ENCODE measurements at places on chromosomes 2 and 18.

DNA sequence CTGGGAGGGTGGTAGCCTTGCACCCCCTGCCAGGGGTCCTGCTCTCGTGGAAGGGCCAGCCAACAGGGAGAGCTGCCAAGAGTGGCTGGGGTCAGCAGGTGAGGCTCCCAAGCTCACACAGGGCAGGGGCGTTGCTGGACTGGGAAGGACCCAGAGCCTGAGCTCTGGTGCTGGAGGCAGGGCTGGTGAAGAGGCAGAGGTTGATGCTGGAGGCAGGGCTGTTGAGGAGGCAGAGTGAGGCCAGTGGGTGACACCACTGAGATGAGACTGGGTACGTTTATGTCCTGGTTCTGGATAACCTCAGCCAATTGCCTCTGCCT is 7.0 kb downstream of the ADRA2B start:
- no peak for DNase-seq

- DNase-seq: no peak
Measured at GRCh38 chr2:178208336-178208735, 14.0 kb downstream of the OSBPL6 start.

DNA sequence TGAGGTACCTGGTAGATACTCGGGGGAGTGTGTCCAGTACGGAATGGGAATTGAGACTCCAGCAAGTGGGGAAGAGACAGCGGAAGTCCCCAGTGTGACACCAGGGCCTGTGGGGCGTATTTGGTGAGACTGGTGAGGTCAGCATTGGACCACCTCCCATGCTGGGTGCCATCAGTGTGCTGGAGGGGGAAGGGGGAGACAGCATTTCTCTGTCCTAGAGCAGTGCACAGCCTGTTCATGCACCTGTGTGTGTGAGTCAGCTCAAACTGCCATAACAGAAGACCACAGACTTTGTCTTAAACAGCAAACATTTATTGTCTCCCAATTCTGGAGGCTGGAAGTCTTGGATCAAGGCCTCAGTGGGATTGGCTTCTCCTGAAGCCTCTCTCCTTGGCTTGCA is 301.8 kb downstream of the GBX2 start:
- DNase-seq: peak; percentile 1

DNA sequence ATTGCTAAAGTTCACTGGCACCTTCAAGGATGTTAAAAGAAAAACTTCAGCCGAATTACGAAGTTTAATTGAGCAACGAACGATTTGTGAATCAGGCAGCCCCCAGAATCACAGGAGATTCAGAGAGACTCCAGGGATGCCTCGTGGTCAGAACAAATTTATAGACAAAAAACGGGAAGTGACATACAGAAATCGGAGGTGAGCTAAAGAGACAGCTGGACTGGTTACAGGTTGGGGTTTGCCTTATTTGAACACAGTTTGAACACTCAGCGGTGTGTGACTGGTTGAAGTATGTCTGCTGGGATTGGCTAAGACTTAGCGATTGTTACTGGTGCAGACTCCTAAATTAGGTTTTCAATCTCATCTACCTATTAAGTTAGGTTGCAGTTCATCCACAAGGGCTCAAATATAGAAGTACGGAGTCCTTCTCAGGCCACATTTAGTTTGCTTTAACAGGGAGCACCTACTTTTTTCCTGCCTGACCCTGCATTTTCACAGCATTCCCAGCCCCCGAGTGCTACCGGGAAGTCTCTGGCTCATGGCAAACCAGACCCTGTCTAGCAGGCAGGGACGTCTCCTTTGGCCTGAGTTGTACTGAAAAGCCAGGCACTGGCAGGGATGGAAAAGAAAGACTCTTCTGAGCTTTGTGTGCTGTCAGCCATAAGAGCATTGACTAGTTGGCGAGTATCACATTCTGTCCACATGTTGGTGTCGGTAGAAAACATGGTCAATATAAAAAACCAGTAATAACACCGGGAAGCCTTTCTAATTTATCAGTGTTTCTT is 41.1 kb downstream of the CDCA7 start:
- no peak for DNase-seq

- DNase-seq: no peak
Measured at GRCh38 chr2:232741294-232741693, 35.1 kb downstream of the KCNJ13 start.

DNA sequence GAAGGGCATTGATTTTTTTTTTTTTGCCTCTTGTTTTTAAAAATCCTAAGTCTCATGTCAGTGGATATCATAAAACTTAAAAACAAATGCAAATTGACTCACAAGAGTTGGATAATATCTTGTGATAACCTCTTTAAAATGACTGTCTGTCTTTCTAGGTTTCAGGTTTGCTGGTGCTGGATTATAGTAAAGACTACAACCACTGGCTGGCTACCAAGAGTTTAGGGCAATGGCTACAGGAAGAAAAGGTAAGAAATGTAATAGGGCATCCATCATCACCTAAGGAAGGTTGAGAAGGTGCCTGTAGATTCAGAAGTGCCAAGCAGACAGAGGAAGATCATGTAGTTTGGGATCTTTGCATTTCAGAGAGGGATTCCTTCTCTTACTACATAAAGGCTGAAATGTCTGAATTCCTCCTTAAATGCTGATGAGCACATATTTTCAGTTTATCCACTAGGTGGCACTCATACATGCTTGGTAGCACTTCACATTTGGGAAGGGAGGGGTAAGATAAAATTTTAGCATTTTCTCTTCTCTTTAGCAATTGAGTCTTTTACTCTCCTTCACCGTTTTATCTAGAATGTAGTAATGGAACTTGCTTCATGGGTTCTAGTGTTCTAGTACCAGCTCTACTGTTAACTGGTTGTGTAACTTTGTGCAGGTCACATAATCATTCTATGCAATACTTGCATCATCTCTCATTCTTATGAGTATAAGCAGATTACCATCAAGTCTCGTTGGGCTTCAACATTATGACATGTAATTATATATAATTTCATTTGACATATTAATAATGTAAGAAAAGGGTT is 21.1 kb downstream of the CPS1 start:
- DNase-seq: peak; percentile 41

DNA sequence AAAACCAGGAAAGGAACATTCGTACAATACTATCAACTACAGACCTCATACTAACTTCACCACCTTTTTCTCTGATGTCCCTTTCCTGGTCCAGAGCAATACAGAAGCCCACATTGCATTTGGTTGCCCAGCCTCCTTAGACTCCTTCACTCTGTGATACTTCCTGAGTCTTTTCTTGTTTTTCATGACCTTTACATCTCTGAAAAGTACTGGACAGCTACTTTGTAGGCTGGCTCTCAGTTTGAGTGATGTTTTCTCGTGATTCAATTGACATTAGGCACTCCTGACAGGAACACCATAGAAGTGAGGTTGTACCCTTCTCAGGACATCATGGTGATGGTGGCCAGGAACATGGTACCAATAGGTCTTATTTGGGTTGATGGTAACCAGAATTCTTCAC is 185.9 kb upstream of the SLC39A10 start:
- no peak for DNase-seq

- DNase-seq: no peak
Measured at GRCh38 chr18:40642692-40643229, 1312.3 kb upstream of the PIK3C3 start.

DNA sequence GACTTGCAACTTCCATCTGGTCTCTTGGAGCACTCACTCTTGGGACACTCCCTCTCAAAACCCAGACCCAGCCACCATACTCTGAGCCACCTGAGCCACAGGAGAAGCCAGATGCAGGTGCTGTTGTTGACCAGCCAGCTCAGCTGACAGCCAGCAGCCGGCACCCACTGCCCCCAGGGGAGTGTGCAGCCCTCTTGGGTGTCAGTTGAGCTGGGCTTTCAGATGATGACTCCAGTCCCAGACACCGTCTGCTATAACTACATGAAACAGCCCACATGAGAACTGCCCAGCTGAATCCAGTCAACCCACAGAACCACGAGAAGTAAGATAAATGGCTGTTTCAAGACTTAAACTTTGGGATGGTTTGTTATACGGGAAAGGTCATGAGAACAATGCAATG is 10.7 kb upstream of the IGFBP2 start:
- DNase-seq: no peak

DNA sequence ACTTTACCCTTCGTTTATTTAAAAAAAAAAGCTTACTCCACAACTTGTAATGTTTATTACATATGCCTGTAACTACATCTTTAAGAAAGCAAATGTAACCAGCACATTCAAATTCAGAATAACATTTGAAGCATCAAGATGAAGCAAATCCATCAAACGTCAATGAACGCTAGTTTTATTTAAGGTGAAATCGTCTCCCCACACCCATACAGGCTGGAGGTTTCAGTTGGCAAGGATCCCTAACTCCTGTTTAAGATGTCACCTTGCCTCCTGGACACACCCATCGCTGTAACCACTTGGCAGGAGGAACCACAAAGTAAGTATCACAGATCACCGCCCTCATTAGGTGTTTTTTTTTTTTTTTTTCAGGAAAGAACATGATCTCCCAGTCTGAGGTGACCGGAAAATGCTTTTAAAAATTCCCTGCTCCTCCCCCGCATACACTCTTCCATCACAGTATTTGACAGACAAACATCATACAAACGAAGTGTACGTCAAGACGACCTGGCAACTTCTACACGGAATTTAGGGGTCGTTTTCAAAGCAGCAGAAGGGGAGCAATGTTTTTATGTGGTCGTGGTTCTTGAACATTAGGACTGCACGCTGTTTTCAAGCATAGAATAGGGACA is 19.7 kb upstream of the STPG4 start:
- DNase-seq: peak; percentile 14

- DNase-seq: no peak
Measured at GRCh38 chr18:46034230-46034629, 37.8 kb downstream of the PSTPIP2 start.

- DNase-seq: no peak
Measured at GRCh38 chr18:55115606-55116005, 156.3 kb upstream of the CCDC68 start.

DNA sequence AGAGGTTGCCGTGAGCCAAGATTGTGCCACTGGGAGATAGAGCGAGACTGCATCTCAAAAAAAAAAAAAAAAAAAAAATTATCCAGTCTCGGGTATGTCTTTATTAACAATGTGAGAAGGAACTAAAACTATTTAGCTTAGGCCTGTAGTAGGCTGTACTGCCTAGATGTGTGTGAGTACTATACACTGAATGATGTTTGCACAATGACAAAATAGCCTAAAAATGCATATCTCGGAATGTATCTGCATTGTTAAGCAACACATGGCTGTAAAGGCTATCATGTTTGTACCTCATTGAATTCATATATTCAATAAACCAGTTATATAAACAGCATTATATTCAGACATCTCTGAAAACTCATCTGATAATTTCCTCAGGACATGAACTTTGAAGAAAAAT is 191.2 kb upstream of the SESTD1 start:
- DNase-seq: no peak

DNA sequence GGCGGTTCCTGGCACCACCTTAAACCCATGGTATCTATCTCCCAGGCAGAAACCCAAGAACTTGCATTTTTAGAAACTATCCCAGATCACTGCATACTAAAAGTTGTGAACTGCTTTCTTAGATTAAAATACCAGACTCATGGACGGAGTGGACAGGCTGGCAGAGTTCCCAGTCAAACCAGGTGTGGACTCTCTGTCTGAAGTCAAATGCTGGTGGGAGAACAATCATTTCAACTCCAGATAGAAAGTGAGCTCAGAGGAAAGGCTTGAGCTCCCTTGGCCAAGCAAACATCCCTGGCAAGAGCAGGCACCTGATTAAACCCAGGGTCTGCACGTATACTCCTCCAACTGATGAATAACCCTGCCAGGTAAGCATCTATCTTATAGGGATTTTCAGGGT is 19.5 kb downstream of the NXPH2 start:
- DNase-seq: no peak

GRCh38 chr2:95296880-95297487 is at the start of gene KCNIP3:
Gene KCNIP3, plus strand, starts transcription at chr2:95297347. Its CDS starts 92 bp downstream, at chr2:95297439.
- DNase-seq: peak; percentile 30

DNA sequence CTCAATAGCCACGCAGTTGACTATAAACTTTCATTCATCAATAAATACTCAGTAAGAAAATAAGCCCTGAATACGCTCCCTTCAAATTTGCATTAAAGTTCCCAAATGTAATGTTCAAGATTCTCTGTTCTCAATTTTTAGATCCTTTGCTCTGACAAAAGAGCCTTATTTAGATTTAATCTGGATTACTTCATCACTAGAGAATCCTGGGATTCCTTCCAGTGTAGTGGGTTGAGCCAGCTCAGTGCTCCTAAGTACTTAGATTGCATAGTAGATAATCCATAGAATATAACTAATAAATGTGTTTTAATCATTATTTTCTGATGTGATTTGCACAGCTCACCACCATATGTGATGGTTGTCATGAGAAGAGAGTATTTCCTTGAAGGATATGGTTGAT is 1286.2 kb downstream of the SUCLG1 start:
- DNase-seq: no peak

GRCh38 chr2:69026691-69027459 is 13.9 kb downstream of the ANTXR1 start:
- no peak for DNase-seq

DNA sequence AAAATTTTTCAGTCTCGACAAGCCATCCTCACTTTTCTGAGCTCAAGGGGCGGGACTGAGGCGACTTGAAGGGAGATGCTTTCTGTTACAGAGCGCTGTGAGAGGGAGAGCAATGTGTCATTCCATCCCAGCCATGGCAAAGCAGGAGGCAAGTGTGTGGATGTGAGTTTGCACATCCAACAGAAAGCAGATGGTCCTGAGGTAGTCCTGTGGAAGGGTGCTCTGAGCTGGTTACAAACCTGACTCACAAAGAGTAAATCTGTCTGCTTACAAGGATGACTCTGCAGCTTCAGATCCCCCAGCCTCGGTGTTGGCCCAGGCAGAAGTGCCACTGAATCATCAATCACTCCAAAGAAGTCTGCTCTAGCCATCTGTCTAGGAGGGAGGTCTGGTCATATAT is 482.0 kb upstream of the DCC start:
- DNase-seq: no peak

GRCh38 chr2:187709065-187709464 is 154.8 kb upstream of the TFPI start:
- no peak for DNase-seq

- DNase-seq: no peak
Measured at GRCh38 chr2:229838729-229839128, 83.1 kb downstream of the TRIP12 start.

GRCh38 chr18:24762511-24762910 is 302.1 kb downstream of the HRH4 start:
- DNase-seq: no peak

GRCh38 chr2:229273723-229274338 is 2.7 kb upstream of the PID1 start:
- DNase-seq: peak; percentile 15

GRCh38 chr2:18149660-18150246 is 271.3 kb downstream of the KCNS3 start:
- DNase-seq: peak; percentile 39

DNA sequence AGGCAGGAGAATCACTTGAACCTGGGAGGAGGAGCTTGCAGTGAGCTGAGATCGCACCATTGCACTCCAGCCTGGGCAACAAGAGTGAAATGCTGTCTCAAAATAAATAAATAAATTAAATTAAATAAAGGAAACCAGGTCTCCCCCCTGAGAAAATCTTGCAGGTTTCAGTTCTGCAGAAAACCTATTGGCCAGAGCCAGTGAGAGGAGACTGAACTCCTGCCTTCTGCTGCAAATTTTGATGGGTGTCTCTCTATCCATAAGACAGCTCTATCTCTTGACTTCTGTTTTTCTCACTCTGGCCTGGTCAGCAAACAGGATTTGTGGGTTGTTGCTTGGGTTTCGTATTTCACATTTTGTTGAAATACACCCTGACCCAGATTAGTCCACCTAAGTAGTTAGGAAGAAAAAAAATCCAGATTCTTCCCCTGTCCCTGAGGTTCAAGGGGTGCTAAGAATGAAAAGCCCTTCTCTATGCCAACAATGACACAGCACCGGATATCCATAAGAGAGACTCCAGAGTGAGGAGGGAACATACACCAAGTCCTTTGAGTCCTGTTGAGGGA is 86.7 kb upstream of the MAP4K4 start:
- no peak for DNase-seq

- no peak for DNase-seq
Measured at GRCh38 chr18:73653827-73654226, 493.8 kb downstream of the FBXO15 start.
